ENCODE measurements at places on chromosomes 3 and 15.

GRCh38 chr15:81047928-81048327, 47.2 kb downstream of the TLNRD1 start:
- DNase-seq: no peak

GRCh38 chr3:177351757-177352158, 154.5 kb upstream of the TBL1XR1 start:
- DNase-seq: no peak

DNA sequence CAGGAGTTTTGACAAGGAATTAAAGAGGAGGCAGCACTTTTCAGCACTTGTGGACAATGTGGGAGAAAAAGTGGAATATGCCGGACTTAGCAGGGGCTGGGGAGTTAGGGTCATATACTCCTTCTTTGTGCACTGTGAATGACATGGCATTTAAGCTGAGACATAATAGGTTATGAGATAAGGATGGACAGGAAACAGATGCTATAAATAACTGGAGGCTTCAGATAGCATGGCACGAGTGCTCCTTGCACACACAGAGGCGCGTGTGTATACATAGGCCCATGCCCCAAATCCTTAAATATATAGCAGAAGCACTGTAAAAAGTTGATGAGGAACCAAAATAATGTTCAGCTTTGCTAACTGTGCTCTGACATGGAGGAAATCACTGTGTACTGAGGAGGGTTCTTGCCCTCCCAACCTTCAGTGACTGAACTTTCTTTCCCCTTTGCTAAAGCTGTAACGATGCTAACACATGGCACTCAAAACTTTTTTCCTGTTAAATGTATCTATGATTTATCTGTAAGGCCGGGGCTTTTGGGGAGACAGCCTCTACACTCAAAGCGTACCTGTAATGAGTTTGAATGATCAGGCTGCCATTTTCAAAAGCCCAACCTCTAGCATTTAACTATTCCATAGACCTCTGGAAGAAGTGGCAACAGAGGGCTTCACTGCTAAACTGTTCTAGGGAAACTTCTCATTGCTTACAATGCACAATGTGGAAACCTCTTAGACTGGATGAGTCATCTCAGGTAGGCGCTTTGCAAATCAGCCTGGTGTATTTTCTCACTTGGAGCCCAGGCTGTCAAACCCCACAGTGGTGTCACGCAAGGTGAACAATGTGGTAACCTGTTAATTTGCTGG, 784.6 kb downstream of the NR2F2 start:
- no peak for DNase-seq

- DNase-seq: no peak
Observed at GRCh38 chr15:101642361-101642760, 9.8 kb downstream of the TM2D3 start.

DNA sequence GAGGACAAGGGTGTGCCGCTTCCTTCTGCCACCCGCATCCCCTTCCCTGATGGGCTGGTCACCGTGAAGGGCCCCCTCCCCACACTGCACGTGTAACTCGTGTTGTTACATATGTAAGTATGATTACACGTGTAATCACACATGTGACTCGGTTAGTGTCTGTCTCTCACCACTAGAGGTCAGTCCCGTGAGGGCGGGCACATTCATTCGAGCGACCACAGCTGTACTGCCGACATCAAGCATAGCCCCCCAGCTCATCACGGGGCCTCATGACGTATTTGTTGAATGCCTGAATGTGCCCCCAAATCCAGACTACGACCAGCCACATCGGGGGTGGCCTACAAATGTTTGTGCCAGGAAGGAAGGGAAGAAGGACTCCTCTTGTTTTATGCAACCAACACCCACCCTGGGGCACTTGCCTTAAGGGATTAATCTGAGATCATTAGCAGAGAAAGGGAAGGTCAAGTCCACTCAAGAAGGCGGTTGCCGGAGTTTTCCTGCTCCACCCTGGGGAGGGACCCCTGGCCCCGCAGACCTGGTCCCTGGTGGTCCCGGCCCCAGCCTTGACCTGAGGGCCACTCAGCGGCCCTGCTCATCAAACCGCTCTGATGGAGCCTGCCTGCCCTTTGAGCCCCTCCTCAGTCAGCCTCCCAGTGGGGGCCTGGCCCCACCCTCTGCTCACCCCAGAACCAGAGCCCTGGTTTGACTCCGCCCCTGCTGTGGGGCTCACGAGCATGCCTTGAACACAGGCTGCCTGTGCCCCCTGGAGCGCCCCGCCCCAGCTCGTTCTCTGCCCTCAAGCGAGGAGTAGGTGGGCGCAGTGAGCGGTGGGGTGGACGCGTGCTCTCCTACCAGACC, 52.8 kb downstream of the RGMA start:
- DNase-seq: peak; percentile 81

DNA sequence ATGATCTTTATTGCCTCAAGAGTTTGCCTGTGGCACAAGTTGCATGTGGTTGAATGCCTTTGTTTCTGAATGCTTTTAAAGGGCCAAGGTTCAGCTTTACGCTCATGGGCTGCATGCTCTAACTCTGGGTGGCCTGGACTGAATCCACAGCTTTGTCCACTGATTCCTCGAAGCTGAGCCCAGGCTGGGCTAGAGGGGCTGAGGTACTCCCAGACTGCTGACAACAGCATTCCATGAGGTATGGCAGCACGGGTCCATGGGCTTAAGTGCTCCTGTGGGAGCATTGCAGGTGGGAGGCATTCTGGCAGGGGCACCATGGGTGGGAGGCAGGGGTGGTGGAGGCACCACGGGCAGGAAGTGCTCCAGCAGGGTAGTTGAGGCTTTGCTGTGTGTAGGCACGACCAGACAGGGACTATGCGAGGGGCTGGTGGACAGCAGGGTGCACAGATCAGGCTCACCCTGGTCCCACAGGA, 61.6 kb downstream of the GLCE start:
- no peak for DNase-seq

DNA sequence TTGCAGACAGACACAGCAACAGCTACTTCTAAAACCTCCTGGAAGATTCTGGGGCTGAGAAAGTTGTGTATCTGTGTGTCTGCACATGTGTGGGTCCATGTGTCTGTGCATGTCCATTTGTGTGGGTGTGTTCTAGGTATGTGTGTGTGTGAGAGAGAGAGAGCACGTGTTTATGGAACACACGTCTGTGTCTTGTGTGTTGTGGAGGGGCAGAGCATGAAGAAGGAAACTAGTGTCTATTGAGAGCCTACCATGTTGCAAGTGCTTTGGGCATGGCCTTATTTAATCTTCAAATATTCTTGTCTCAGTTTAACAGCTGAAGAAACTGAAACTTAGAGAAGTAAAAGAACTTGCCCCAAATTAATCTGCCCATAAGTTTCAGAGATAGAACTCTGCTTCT, 327.5 kb downstream of the UACA start:
- DNase-seq: no peak

- DNase-seq: no peak
Observed at GRCh38 chr3:73786321-73786807, 161.6 kb upstream of the PDZRN3 start.

DNA sequence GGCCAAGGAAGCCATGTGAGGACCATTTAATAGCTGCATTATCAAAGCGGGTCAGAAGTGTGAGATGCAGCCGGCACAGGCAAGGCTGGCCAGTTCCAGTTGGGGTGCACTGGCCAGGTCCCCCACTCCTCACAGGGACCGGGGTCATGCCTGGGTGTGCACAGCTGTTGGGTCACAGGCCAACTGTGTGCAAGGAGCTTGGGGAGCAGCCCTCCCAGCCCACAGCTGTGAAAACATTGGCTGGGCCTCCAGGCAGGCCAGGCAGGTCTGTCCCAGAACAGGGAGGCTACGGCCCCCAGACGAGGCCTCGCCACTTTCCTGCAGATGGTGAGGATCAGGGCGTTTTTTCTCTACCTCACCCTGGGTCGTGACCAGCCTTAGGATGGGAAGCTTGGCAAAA, 521.0 kb downstream of the NTRK3 start:
- DNase-seq: no peak

DNA sequence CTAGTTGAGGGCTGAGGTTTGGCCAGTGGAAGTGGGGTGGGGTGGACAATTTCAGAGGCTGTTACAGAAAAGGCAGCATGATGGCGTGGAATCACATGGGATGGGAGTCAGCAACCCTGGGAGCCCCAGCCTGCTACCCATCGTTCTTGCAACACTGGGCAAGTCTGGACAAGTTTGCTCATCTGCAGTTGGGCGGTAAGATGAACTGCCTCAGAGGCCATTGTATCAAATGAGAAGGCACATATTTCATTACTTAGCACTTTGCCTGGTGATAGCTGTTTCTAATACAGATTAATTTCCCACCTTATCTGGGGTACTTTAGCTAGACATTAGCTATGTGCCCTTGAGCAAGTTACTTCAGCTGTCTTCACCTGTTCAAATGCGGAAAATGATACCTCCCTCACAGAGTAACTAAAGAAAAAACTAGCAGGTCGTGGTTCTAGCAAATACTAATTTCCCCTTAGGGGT, 248.9 kb downstream of the THSD4 start:
- peak; percentile 62 for DNase-seq

DNA sequence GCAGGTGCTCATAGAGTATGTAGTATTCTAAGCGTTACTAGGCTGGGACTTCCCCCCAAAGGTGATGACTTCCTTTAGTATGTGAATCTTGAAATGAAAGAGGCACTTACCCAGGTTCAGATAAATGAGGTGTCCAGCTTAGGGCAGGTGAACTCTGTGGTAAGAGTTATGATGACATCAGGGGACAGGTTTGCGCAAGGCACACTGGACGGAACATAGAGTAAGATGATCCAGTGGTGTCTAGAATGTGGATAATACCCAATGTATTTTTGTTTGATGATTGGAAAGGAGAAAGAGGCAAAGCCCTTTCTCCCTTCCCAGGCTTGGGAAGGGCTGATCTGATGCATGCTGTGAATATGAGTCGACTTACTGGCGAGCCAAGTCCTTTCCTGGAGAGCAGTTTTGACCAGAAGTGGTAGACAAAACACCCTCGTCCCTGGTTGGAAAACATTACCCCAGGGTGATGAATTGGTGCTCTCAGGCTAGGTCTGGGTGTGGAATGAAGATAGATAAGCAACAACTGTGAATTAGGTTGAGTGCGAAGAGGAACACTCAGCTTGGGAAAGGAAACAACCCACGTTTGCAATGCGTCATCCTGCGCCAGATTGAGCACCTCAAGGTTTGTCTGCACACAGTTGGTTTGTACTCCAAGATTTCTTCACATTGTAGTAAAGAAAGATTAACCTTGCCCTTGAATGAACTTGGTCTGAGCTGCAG, 124.2 kb downstream of the GHSR start:
- DNase-seq: no peak

DNA sequence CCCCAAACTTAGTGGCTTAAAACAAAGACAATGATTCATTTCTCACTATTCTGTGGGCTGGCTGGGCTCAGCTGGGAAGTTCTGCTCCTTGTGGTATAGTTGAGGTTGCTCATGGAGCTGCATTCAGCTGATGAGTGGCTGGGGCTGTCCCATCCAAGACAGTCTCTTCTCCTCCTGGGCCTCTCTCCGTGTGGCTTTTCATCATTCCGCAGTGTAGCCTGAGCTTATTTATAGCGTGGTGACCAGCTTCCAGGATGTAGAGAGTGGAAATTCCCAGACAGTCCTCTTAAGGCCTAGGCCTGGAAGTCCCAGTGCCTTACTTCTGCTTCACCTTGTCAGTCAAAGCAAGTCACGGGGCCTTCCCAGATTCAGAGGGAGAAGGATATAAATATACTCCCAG, 136.7 kb upstream of the DAZL start:
- DNase-seq: no peak

DNA sequence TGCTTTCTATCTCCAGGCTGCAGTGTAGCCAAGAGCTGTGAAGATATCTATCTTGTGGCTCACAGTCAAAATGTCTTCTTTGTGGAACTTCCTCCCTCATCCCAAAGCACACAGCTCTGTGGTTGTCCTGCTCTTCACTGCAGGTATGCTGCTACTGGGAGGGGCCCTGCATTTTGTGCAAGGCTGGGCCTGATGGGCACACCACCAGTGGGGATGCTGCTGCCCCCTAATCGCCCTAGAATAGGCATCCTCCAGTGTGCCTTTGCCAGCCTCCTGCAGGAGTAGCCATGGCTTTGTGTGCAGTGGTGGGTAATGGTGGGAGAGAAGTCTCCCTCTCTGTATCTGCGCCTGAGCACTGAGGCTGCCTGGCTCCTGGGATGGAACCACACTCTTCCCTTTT, 297.3 kb downstream of the DOCK3 start:
- DNase-seq: no peak

GRCh38 chr3:110568246-110568645, 503.4 kb upstream of the NECTIN3 start:
- no peak for DNase-seq

DNA sequence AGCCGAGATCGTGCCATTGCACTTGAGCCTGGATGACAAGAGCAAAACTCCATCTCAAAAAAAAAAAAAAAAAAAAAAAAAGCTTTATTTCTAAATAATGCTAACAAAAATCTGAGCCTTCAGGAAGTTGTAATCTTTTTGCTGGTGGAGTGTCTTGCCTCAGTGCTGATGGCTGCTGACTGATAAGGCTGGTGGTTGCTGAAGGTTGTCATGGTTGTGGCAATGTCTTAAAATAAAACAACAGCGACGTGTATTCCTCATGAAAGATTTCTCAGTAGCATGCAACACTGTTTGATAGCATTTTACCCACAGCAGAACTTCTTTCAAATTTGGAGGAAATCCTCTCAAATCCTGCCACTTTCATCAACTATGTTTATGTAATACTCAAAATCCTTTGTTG, 77.4 kb upstream of the PTPRG start:
- DNase-seq: no peak

DNA sequence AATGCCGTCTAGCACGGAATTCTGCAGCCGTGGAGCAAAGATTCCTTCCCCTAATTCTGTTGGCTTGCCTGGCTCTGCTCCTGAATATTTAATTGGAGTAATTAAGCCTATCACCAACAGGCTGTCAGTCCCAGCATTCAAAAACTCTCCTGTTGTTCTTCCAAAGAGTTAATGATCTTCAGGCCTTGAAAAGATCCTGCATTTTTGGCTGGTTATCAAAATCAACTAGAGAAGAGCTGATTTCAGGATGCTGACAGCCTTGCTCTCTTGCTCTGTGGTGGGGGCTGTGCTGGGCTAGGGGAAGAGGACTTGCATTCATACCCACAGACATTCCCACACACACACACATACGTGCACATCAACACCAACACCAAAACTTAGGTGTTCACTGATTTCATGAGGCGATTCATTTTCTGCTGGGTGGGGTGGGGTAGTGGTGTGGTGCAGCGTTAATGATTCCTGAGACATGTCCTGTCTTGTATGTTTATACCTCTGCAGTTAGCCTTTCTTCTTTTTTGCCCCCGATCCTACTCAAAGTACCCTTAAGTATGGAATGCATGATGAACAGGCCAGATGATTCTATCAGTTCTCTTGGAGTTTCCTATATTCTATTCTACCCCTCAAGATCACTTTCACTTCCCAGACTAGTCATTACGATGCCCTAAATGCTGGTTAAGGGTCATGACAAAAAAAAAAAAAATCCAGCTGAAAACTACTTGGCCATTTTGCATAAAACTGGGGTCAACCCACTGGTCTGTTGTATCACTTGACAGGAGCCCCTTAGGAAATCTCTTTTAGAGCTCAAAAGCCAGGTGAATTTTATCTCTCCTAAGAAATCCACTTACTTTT, 42.3 kb downstream of the CPN2 start:
- DNase-seq: no peak
